Astrocyte of the hippocampus (primary cell): ENCODE measurements at places on chromosomes 2 and 18.

- no peak for DNase-seq
These were observed 964 bp upstream of the ST3GAL5 start for GRCh38 chr2:85889627-85890281.

DNA sequence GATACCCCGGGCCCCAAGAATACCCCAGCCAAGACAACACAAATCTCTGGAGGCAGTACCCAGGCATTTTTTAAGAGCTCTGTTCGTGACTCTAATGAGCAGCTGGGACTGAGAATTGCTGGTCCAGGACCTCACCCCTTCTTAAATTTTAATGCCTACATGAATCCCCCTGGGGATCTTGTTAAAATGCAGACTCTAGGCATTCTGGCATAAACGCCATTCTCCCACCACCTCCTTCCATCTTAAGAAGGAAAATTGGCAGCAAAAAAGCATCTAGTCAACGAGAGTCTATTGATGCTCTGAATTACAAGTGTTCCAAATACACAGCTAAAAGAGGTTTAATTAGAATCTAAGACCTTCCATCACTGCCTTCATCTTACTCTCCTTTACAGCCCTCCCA lies 5.0 kb downstream of the CHST10 start:
- DNase-seq = no peak

GRCh38 chr2:170222842-170223241 lies 44.9 kb downstream of the MYO3B start:
- no peak for DNase-seq

GRCh38 chr2:146203064-146203624 lies 1641.7 kb upstream of the ACVR2A start:
- DNase-seq = no peak

DNA sequence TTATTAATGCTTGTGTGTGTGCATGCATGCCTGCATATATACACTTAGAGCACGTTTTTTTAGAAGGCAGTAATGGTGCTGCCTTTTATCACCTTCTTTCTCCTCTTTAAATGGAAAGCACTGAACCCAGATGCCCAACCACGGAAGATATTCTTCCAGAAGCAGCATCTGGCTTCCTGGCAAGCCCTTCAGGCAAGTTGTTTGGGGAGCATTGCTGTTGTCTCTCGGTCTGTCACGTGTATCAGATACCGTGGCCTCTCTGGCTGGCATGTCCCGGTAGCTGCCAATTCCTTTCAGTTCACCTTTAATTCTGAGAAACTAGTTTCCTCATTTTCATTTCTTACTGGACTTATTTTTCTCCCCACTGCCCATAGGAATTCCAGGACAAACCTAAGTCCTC lies 587.8 kb downstream of the ARHGAP15 start:
- peak; percentile 42 for DNase-seq

DNA sequence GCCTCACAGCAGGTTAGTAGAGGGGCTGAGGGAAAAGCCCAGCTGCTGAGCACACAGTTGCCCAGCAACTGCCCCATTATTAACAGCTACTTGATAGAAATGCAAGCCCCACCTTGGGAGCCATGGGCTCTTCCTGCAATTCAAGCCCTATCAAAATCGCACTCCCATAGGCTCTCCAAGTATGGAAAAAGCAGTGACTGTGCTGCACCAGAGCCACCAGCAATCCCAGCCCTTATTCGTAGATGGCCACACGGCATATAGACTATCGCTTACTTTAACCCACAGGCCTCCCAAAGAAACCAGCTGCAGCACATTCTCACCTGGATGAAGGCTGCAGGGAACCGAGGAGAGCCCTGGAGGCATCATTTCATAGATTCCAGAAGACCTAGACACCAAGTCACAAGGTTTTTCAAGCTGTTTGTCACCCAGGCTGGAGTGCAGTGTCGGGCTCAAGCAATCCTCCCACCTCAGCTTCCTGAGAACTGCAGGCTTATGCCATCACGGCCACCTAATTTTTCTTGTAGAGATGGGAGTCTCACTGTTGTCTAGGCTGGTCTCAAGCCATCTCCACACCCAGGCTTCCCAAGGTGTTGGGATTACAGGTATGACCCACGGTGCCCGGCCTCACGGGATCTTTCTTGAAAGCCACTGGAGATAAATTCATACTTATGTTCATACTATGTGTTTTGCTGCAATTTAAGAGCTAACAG lies 11.3 kb downstream of the NCL start:
- no peak for DNase-seq

- no peak for DNase-seq
These were observed 3.5 kb downstream of the FARP2 start for GRCh38 chr2:241359481-241360045.

DNA sequence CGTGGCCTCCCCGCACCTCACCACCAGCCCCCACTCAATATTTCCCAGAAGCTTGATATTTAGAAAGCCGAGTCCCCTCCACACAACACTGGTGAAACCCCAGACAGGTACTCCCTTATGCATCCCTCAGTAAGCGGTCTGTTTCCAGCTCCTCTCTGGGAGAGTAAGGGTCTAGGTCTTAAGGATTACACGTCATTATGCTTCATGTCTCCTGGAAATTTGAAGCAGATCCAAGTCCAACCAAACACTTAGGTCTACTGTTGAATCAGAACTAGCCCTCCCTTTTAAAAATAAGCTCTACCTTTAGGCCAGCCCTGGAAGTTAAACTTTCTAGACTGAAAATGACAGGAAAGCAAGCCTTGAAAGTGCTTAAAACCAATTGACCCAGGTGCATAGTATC lies 1.5 kb upstream of the OST4 start:
- peak; percentile 67 for DNase-seq

- DNase-seq = peak; percentile 39
These were observed 1281.6 kb upstream of the TMEFF2 start for GRCh38 chr2:193476171-193476800.

DNA sequence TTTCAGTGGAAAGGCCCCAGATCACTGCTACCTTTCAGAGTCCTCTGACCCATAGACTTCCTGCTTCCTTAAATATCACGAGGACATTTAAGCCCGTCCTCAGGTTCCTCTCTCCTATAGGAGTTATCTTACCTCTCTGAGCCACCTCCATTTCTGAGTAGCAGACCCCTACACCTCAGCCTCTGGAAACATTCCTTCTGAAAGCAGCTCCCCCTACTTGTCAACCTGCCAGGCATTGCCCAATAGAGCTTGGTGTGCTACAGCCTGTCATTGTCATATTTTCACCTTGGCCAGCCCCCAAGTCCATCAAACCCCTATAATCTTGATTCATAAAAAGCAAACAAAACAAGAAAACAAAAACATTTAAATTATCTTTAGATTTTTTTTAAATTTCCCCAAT lies 717.9 kb upstream of the SLC8A1 start:
- no peak for DNase-seq

DNA sequence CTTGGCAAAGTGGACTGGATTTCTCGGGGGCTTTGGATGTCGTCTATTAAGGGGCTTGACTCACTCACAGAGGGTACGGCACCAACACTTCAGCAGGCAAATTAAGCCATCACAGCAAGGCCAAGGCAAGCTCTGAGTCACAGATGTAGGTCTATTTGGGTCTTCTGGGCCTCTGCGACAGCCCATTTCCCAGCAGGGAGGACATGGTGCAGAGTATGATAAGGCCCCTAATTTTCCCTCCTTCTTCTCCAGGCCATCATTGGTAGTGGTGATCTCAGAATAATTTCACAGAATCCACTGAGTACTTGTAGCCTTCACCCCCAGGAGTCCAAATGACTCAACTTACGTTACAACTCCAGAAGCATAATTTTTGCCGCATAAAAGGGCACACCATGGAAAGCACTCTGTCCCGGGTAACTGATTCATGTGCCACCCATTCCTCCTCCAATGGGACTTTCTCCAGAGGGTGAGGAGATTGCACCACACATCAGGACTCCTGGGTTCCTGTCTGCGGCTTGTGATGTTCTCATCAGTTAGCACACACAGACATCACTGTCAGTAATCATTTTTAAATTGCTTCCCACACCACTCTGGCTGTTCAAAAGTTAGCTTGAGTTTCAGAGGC lies 164.9 kb downstream of the TXNL1 start:
- no peak for DNase-seq

GRCh38 chr2:196160101-196160500 lies 11.3 kb downstream of the STK17B start:
- DNase-seq = peak; percentile 93

DNA sequence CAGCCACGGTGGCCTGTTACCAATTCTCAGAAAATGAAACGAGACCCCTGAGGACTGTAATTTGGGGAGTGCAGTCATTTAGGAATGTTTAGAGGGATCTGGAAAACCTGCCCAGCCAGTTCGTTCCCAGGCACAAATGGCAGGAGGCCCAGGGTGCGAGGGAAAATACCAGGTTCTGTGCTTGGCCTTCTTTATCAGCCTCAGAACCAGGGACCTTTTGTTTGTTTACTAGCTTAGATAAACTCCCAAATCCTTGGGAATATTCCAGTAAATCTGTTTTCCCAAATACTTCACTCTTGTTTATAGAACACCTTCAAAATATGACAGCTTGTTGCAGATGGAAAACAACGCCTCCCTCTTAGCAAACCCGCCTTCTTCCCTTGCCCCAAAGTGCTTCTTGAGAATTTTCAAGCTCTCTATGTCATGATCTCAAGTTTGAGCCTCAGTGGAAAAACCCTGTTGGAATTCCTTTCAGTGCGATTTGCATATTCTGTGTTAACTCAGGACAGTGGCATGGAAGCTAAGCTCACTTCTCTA lies 400.3 kb upstream of the SMIM21 start:
- DNase-seq = peak; percentile 20

DNA sequence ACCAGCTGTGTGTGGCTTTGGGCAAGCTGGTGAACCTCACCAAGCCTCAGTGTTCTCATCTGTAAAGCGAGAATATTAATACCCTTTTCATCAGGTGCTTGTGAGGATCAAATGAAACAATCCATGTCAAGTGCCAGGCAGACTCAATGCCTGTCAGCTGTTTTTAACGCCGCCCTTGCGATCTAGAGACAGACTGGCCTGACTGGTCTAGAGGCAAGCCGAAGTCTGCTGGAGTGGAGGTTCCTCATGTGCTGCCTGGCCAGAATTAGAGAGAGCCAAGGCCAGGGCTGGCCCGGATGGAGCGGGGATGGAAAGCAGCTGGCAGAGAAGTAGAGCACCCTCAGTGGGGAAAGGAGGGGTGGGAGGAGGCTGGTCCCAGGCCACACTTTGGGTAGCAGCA lies 74.5 kb upstream of the B3GNT7 start:
- no peak for DNase-seq

DNA sequence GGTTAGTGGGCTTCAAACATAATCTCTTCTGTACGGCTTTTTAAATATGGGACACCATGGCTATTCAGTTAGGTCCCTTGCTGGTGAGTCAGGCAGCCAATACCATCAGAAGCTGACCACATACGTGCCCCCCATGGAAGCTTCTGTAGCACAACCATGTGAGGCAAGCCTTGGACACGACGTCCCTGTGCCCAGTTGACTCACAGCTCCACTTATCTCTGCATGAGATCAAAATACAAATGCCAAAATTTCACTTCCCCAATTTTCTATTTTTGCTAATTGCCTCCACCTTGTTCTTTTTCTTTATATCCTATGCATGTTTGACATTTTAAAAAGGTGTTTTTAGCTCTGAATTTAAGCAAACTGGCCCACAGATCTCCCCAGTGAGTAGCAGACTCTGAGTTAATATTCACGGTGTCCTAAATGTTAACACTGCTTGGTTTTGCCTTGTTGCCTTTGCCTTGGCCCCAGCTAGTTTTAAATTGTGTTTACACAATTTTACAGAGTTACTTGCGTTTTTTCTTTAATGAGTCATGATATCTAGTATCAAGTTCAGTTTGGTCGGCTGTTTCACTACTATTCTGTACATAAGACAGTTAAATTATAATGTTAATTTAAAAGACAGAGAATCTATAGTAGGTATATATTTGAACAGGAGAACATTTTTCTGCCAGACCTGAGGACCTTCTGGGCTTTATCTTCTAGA lies 77.5 kb downstream of the CDCA7 start:
- DNase-seq = no peak

DNA sequence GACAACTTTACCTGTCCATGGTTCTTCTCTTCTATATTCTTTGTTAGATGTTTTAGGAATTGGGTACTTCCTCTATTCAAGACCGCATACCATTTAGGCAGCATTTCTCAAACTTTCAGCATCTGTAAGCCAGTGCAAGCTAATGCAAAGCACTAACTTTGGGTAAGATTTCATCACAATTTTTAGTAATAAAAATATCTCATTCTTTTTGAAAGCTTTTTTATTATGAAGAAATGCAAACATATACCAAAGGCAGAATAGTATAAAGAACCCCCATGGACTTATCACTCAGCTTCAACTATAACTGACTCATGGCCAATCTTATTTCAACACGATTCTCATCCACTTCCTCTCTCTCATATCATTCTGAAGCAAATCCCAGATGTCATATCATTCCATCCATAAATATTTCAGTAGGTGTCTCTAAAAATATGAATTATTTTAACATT lies 32.9 kb downstream of the INO80C start:
- DNase-seq = no peak
